ENCODE measurements at places on chromosomes 6 and 20.
A peak's percentile ranks its signal among the peaks of the same experiment; 100 is the strongest.

- no peak for DNase-seq
These were observed 159.7 kb downstream of the RNASET2 start for GRCh38 chr6:166796610-166797009.

GRCh38 chr6:2432292-2432691, 186.9 kb upstream of the GMDS start:
- DNase-seq: no peak

DNA sequence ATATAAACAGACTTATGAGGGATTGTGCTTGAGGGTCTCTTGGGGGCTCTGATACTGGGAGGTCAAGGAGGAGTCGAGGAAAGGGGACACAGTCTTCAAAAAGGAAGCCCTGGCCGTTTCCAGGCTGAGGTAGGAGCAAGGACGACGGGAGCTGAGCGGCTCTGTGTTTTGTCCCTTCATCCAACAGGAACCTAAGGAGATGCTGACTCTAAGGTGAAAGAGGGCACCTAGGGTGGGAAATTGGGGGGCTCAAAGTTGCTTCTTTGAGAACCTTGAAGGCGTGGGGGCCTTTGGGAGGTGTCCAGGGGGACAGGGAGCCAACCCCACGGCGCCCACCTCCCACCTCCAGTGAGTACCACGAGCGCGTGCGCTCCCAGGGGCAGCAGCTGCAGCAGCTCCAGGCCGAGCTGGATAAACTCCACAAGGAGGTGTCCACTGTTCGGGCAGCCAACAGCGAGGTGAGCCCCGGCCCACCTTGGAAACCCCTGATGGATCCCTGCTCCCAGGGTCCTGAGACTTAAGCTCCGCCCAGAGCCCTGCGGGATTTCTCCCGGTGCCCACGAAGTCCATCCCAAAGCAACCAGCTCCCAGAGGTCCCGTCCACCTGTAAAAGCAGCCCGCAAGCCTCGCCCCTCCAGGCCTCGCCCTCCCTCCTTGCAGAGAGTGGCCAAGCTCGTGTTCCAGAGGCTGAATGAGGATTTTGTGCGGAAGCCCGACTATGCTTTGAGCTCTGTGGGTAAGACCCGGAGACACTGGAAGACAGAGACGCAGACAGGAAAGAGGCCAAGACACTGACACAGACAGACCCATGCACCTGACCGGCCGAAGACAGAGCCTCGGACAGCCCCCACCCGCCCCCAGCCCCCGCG, 2.9 kb downstream of the SPAG4 start:
- peak; percentile 58 for DNase-seq

- DNase-seq: no peak
These were observed 30.7 kb downstream of the CHD6 start for GRCh38 chr20:41587523-41587922.

- DNase-seq: peak; percentile 44
These were observed at the start of gene EPB41L1 for GRCh38 chr20:36154700-36155628. EPB41L1 (plus strand) TSS chr20:36154740; CDS start chr20:36173778, 19,038 bp downstream.

DNA sequence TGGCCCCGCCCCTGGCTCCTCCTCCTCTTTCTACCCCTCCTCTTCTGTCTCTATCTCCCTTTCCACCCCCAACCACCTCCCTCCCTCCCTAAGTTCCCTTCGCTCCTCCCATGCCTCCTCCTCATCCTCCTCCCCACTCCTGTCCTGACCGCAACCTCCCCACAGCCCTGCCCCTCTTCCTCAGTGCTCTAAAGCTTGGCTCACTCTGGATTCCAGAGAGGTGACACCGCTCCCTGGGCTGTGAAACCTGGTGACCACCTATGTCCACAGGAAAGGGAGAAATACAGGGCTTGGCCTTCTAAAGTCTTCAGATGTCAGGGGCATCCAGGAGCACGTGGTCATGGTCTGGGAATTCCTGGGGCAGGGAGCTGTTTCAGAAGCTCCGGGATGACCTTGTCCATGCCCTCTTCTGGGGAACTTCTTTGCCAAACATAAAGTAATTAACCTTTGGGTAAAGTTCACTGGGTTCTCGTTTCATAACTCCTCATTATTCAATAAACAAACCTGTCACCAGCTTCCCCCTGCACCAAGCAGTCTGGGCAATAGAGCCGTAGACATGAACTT, 345 bp upstream of the CST5 start:
- DNase-seq: no peak

DNA sequence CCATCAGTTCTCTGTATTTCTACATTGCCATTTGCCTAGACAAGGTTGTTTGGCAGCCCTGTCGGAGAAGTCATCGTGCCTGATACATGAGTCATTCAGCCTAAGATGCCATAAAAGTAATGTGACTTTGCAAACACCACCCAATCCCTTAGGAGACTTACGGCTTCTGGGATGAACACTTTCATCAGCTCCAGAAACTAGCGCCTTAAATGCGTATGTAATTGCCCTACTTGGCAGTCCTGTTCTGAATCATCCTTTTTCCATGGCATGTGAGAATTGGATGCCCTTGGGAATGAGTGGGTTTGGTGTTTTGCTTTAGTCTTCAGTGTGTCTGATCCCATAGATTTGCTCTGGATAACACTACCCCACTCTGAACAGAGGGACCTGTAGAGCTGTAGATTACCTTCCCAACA, 158.5 kb downstream of the SASH1 start:
- no peak for DNase-seq

DNA sequence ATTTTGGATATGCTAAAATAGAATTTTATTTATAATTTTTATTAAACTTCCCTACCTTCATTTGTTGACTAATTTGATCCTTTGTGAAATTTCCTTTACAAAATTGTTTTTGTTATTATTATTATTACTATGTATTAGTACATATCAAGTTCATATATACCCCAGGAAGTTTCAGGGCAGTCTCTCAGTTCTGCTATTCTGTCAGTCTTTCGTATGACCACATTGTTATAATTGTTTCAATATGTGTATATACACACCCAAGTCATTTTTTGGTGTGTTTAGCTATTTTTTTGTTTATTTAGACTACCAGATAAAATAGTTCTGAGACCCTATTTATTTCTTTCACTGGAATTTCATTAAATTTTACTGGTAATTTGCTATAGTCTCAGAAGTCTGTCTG, 72.1 kb downstream of the NKAIN2 start:
- no peak for DNase-seq

GRCh38 chr6:3912361-3913076, 63.3 kb downstream of the FAM50B start:
- DNase-seq: no peak

- DNase-seq: no peak
These were observed 101.0 kb downstream of the LCA5 start for GRCh38 chr6:79436241-79436640.

DNA sequence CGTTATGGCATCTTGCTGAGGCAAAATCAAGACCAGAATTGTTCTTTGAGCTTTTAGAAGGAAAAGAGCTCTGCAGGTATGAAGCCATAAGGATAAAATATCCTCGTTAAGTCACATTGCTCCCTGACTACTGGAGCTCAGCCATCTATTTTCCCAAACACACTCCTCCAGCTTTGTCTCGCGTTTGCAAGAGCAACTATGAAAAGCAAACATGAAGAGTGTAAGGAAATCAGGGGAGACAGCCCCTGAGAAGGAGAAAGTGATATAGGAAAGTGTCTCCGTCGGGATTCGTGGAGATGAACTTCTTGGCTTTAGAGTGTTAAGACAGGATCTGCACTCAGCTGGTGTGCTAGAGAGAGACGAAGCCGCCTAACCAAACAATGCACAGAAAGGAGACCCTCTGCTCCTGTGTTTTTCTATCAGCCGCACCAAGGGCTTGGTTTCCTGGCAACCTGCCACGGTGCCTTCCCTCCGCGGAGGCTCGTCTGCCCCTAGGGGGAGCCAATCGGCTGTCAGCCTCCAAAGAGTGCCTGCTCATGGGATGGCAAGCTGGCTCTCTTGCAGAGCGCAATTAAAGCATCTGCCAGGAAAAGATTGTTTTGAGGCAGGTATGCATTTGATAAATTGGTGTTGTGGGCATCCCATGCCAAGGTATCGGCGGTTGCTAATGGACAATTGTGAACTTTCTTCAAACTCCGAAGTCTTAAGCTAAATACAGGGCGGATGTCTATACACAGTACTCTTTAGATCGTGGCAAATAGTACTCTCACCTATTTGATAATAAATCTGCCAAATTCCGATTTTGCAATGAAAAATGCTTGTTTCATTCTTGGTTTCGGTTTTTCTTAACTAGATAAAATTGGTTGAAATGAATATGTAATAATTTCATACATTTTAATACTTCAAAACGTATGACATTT, 603.2 kb downstream of the RNF144B start:
- peak; percentile 86 for DNase-seq

- DNase-seq: no peak
These were observed 123.7 kb upstream of the NHSL1 start for GRCh38 chr6:138622967-138623366.

GRCh38 chr20:59783641-59784010, 149.8 kb downstream of the SYCP2 start:
- DNase-seq: no peak

DNA sequence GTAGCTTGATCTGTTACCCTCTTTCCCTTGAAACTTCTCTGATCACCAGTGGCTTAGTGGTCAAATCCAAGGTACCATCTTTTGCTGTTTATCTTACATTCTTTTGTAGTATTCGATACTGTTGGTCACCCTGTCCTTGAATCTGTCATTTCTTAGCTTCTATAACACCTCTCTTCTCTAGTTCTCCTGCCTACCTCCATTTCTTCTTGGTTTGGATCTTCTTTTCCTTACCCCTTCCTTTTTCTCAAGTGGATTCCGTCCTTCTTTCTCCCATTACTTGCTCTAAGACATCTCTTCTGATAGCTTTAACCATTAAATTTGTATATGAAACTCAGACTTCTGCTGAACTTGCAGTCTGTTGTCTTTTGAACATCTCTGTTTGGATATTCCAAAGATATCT, 39.9 kb downstream of the QKI start:
- DNase-seq: no peak

GRCh38 chr6:137871831-137872454, 4.9 kb downstream of the TNFAIP3 start:
- peak; percentile 5 for DNase-seq

DNA sequence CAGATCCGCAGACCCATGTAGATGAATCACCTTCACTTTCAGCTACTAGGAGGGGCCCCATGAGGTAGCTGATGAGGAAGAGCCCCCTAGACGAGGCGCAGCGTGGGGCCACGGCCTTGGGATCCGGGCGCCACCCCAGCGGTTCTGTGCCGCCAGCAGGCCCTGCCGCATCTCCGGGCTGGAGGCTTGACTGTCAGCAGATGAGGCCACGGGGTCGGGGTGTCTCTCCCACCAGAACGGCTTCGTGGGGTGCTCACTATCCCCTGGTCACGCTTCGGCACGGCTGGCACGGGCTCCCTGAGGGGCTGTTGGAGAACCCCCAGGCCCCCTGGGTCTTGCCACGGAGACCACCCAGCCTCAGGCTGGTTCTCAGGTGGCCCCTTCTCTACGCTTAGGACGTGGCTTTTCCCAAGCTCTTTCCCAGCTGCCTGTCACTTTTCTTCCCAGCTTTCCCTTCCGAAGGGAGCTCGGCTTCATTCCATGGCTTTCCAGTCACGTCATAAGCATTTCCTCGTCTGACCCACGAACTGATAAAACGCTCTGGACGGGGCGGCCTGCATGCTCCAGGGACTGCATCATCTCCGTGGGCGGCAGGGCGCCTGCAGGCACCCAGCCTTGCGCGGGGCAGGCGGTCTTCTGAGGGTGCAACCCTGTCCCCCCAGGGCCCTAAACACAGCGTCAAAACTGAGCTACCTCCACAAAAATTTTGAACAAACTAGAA, 85.9 kb downstream of the THBS2 start:
- DNase-seq: no peak

DNA sequence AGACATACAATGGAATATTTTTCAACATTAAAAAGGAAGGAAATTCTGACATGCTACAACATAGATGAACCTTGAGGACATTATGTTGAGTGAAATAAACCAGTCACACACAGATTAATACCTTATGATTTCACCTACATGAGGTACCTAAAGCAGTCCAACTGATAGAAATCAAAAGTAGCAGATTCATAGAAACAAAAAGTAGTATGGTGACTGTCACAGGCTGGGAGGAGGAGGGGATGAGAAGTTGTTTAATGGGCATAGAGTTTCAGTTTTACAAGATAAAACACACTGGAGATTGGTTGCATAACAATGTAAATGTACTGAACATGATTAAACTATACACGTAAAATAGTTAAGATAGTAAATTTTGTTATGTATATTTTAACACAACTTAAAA, 48.5 kb upstream of the OLIG3 start:
- no peak for DNase-seq

DNA sequence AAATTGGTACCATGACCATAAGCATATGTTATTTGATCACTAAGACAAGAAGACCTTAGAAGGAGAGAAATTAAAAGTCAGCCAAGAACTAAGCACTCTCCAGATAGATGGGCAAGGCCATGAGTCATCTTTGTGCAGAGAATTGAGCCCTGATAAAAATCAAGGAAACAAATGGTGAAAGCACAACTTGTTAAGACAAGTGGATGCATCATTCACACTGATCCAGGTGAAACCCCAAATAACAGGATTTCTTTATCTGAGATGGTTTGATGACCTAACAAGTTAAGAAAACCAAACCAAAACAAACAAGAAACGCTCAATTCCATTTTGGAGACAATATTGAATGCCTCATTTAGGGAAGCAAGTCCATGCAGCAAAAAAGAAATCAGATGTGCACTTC, 121.6 kb downstream of the ADAT2 start:
- no peak for DNase-seq

- no peak for DNase-seq
These were observed 67.8 kb downstream of the SYTL3 start for GRCh38 chr6:158717341-158718330.

DNA sequence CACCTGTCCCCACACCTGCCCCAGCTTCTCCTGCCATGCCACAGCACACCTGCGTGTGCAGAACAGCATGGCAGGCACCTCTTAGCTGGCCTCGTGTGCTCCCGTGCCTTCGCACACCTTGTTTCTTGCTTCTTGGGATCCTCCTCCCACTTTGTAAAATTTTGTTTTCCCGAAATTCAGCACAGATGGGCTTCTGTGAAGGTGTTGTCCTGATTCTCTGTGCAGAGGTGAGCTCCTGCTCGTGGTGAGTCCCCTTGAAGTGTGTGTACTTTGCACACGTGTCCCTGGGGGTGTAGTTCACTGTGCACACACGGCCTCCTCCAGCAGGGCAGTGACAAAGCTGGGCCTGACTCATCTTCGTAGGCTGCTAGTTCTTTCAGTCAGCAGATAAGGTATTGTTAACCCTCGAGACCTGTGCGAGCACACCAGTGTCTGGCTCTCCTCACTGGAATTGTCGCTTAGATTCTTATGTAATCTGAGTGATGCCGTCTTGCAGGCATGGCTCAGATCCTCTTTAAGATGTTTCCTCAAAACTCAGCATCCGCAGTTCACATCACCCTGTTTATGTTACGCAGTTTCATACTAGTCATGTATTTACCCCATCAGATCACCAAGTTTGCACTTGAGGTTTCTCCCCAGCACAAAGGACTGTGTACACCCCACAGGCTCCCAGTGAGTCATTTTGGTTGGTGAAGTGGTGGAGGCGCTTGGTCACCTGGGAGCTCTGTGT, 77.7 kb downstream of the CDYL start:
- DNase-seq: no peak

GRCh38 chr6:39104528-39104927, 10.5 kb downstream of the SAYSD1 start:
- DNase-seq: no peak
